ENCODE measurements at places on chromosomes 6 and 20.

DNA sequence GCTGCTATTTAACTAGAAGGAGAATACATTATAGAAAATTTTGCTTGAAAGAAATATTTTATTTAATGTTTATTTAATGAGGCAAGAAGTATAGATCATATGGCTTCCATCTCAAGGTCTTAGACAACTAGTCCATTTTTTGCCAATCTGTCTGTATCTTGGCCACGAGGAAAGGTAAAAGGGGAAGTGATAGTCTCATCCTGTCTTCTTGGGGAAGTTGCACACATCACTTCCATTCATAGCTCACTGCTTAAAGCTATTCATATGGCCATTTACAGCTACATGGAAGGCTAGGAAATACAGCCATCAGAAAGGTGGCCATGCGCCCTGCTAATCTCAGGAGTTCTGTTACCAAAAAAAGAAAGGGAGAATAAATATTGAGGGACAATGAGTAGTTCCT is 50.8 kb downstream of the METTL24 start:
- no peak for DNase-seq

DNA sequence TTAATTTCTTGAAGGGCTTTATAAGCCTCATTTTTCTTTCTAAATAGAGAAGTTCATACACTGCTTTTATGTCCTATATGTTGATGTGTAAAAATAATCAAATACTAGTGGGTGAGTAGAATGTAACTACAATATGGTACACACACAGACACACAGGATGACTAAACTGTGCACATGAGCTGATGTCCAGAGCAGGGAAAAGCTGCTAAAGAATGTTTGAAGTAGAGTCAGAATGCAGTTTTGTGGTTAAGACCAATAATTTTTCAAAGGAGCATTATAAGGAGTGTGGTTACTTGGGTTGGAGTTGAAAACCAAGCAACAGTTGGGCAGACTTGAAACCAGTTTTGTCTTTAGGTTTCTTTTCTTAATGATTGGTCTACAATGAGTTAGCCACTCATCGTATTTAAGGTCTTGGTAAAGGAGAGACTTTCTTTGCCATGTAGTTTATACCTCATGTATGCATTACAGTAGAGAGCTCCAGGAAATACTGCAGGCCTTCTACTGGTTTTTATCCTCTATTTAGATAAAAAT is 196.6 kb downstream of the ESR1 start:
- no peak for DNase-seq

- no peak for DNase-seq
These were observed 959.9 kb upstream of the FLRT3 start for GRCh38 chr20:15297059-15297875.

- DNase-seq = no peak
These were observed 255.4 kb upstream of the HSF2 start for GRCh38 chr6:122143813-122144601.

DNA sequence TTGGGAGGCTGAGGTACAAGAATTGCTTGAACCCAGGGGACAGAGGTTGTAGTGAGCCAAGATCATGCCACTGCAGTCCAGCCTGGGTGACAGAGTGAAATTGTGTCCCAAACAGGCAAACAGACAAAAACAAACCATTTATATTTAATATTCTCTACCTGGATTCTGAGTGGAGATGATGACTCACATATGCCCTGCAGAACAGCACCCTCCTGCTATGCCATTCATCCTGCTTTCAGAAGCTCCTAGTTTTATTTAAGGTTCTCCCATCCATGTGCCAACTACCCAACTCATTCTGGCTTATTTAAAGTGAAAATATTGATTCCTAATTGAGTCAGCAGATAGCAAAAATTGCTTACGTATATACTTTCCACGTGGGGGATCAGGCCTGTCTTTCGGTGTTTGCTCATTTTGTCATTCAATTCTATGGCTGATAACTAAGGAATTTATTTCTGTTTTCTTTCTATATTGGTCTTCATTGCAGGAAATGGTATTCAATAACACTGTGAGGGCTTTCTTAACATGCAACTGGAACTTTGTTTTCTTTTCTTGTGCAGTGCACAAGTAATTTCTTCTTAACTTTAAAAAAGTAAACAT is 459.1 kb upstream of the JAG1 start:
- DNase-seq = no peak

- DNase-seq = no peak
These were observed 143.6 kb upstream of the SPACA1 start for GRCh38 chr6:87904011-87904410.

- DNase-seq = no peak
These were observed 622.2 kb upstream of the MANEA start for GRCh38 chr6:94955156-94955555.

DNA sequence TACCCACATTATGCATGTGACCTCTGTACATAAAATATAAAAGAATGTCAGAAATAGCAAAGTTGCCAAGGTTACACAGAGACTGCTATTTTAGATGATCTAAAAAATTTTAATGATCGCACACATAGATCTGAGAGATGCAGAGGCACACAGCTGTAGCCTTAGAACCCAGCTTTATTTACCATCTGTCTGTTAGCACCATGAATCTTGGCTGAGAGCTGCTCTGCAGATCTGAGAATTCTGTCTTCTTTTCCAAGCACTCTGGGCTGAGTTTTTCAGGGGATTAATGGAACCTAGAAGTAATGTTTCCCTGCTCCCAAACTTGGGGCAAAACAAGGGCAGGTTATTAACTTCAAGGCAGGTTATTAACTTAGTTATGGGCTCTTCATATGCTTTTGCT is 248.7 kb upstream of the JAG1 start:
- no peak for DNase-seq

- DNase-seq = no peak
These were observed 446.8 kb downstream of the PTPRT start for GRCh38 chr20:42742926-42743325.

DNA sequence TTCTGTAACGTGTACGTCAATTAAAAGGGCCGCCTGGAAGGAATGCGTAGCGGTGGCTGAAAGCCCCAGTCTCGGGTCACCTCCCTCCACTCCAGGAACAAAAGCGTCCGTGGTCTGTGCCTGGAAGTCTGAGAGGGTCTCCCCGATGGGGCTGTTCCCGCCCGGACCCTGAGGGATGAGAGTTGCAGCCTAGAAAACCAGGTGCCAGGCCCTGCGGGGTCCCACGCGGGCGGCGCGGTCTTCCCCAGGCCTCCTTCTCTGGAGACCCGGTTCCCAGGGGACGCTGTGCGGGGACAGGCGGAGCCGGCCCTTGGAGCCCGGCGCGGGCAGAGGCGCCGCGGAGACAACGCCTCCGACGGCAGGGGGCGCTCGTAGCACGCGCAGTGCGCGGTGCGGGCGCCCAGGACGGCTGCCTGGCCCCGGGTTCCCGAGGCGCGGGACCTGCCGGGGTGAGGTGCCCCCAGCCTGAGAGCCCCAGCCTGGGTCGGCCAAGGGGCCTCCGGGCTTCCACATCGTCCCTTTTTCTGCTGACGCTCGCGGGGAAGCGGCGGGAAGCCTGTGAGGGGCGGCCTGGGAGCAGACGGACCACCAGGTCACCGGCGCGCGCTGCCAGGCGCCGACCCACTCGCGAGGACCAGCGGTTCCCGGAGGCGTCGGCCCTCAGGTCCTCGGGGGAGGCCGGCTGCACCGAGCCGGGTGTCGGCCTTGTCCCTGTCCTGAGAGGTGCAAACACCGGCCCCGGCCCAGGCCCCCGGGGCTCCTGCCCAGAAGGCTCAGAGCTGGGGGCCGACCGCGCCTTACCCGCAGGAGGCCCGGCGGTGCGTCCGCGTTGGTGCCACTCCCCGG is 5.3 kb upstream of the FOXC1 start:
- DNase-seq = peak; percentile 27

All from NCI-H526 treated with DMSO at 0.1 percent for 48 hours (cell line).